ENCODE measurements at places on chromosomes 4 and X. TPM values are rescaled to one million over a fixed set of nuclear protein-coding genes. Genes with fewer than 3 reads are reported as not detected.

The BEND2 gene
- total RNA-seq, result 0.91 TPM

- no peak for DNase-seq
These were observed 98.6 kb downstream of the PPP2R2C start for GRCh38 chr4:6373541-6374410.

DNA sequence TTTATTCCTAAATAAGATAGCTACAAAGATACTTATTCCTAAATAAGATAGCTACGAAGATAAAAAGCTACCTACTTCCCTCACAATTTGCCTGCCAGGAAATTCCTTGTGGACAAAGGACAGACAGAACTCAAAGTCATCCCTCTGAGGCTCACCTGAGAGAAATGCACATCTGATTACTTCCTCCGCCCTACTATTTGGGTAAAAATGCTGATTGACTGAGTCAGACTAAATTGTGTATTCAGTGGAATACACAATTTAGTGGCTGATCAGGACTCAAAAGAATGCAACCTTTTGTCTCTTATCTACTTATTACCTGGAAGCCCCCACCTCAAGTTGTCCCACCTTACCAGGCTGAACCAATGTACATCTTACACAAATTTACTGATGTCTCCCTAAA, 10.3 kb upstream of the MAGEB16 start:
- DNase-seq, result no peak

- DNase-seq, result peak; percentile 84
These were observed 12.0 kb upstream of the CD38 start for GRCh38 chr4:15765910-15766697.

GRCh38 chr4:142975618-142976017, 129.5 kb upstream of the INPP4B start:
- no peak for DNase-seq

DNA sequence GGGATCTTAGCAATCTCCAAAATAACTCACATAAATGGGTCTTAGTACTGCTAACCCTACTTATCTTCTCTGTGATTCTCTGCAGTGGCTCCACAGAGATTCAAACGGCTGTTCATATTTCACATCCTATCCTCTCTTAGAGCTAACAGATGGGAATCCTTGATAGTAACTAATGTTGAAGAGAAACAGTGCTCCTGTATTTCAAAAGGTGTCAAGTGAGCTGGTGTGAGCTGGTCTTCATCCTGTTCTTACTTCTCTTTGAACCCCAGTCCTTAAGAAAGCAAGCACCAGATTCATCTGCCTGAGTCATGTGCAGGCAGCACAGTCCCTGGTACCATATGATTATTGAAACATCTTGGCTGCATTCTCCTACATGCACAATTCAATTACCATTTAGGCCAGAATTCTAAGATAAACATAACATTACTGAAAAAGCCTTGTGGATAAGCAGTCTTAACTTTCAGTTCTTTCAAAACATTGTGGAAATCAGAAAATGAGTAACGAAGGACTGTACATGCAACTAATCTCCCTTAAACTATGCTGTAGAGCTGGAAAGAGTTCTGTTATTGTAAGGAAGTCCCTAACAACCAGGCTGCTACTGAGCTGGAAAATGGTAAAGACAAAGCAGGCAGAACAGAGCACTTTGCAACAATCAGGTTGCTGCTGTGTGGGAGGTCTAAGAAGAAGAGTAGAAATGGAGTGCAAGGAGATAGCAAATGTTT, 153.1 kb downstream of the NPNT start:
- no peak for DNase-seq

DNA sequence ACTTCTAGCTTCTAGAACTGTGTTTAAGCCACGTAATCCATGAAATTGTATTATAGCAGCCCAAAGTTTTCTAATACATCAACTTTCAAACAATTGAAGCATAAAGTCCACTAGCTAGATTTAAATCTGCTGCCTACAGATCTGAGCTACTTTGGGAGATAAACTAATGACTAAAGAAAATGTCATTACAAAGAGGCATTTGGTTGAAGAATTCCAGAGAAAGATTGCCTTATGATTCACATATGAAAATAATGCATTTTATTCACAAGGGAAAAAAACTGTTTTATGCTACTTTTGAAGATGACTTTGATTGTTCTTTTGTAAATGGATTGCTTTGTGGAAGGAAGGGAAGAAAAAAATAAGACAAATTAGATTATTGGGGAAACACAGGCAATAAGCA, 124.1 kb upstream of the SLIT2 start:
- DNase-seq, result no peak
